ENCODE measurements at places on chromosomes 16 and 17. TPM values are rescaled to one million over a fixed set of nuclear protein-coding genes. Genes with fewer than 3 reads are reported as not detected.
A peak's percentile ranks its signal among the peaks of the same experiment; 100 is the strongest.

GRCh38 chr17:20243524-20243923, 223.8 kb downstream of the LGALS9B start:
- no peak for DNase-seq

DNA sequence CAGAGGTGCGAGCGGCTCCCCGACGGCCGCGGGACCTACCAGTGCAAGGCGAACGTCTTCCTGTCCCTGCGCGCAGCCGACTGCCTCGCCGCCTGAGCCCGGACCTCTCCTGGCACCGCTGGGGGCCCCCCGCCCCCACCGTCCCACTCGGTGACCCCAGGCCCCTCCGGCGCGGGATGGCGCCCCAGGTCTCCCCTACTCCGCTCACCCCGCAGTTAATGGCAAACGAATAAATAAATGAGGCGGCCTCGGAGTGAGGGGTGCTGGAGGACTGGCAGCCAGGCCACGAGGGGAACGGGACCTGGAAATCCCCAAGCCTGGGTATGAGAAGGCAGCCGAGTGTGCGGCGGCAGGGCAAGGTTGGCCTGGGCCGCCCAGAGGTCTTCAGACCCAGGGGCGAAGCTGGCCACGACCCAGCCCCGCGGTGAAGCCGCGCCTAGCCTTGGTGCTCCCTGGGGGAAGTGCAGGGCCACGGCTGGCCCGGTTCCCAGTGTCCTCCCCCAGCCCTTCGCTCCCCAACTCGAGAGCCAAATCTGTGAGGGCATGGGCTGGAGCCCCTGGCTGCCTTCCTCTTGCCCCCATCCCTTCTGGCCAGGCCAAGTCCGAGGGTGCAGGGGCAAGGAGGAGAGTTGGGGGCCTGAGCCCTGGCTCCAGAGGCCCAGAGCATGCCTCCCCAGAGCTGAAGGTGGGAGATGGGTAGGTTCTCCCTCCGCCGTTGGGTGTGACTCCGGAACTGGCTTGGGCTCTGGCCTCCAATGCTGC, 796 bp downstream of the NPB start:
- DNase-seq = no peak

DNA sequence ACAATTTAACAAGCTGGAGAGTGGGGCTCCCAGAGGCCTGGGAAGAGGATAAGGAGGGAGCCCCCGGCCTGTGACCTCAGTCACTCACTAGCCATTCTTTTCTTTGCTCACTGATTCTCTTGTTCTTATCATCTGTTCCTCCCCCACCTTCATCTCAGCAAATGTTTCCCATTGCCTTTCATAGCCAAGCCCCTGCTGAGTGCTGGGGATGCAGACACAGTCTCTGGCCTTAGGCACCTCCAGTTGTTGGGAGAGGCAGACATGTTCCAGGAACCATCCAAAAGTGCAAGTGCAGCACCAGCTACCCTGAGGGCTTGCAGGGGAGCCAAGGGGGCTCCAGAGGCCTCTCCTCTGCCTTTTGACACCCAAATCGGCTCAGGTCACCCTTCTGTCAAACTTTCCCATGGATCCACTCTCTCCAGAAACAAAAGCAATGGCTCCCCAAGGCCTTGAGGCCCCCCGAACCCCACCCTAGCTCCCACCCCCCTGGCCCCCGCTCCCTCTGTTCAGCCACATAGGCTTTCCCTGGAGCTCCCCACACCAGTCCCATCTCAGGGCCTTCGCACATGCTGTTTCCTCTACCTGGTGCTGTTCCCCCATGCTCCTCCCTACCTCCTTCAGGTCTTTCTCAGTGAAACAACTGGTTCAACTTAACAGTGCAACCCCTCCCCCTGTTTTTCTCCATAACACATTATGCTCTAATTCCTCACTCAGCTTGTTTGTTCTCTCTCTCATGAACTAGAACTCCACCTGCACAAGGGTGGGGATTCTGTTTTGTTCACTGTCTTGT, 14.9 kb upstream of the KCNJ12 start:
- DNase-seq = no peak

DNA sequence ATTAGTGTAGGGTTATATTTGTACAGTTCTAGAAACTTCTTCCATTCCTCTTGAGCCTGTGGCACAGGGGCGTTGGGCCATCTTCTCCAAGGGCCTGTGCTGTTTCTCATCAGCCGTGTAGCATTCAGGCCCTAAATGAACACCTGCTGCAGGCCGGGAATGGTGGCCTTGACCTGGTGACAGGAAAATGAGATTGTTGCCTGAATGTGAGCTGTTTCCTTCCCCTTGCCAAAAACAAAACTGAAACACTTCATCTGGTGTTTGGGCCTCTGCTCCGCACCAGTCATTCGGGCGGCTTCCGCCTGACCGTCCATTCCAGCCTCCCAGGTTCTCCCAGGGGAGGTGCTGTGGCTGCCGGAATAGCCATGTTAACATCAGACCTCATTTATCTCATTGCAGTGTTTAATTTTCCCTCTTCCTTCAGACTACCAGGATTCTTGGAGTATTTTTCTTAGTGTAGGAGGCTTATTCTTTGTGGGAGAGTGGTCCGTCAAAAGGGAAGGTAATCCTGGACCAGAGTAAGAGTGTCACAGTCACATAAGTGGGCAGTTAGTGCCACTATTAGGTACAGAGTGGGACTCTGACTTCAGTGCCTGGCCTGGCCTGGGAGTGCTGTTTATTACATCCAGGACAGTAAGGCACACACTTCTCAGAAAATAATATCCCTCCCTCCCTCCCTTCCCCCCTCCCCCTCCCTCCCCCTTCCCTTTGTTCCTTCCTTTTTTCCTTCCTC, 61.9 kb downstream of the WWP2 start:
- DNase-seq = peak; percentile 74

DNA sequence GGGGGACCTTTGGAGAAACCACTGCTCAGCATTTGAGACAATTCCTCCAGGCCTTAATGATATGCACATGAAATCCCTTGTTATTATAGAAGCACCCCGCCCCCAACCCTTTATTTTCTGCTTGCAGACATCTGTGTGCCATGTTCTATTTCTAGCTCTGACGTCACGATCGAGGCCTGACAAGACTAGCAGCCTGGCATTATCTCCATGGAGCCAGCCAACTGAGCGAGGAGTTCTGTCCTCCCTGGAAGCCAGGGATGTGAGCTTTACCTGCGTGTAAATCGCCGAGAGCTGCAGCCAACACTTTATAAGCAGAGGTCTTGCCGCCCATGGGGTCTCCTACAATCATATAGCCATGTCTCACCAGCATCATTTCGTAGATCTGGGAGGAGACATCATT, 116.9 kb downstream of the DNAH3 start:
- DNase-seq = peak; percentile 57

DNA sequence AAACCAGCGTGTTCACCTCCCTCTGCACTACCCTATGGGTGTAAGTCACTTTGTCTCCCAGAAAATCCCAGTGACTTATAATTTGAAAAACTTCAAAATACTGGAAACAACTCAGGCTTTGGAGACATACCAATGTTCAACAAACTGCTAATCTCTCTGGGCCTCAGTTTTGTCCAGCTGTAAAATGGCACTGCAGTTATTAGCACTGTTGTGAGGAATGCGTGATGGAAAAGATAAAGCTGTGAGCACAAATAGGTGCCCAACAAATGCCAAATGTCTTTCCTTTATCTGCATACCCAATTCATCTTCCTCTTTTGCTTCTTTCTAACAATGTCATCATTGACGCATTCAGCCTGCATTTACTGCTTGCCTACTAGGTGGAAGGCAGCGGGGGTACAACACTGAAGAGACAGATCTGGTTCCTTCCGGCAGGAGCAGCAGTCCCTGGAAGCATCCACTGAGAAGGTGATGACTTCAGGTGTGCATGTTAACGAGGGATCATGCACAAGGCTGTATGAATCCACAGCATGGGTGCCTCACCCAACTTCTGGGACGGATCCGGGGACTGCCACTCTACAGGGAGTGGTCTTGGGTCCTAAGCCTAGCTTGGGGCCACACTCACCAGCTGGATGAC, 63.4 kb downstream of the CYTH1 start:
- no peak for DNase-seq

- DNase-seq = no peak
Measured at GRCh38 chr16:50059111-50059510, 6.7 kb upstream of the HEATR3 start.

GRCh38 chr17:7038025-7038862, 2.4 kb downstream of the SLC16A13 start:
- no peak for DNase-seq

GRCh38 chr17:78338486-78339259, 21.2 kb downstream of the SOCS3 start:
- DNase-seq = no peak

DNA sequence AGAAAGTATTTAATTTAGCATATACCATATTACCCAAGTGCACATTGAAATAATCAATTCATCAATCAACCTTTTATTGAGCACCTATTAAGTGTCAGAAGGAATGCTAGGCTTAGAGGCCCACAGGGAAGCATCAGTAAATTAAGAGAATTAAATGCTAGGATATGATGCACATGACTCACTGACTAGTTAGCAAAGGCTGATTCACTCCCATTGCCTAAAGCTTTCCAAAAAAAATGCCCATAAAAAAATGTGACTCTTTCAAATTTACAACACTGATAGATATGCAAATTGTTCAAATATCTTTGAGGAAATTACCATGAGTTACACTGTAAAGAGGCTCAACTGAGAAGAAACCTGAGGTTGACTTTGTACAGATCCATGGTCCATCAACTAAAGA, 883.3 kb downstream of the CDH11 start:
- DNase-seq = no peak

DNA sequence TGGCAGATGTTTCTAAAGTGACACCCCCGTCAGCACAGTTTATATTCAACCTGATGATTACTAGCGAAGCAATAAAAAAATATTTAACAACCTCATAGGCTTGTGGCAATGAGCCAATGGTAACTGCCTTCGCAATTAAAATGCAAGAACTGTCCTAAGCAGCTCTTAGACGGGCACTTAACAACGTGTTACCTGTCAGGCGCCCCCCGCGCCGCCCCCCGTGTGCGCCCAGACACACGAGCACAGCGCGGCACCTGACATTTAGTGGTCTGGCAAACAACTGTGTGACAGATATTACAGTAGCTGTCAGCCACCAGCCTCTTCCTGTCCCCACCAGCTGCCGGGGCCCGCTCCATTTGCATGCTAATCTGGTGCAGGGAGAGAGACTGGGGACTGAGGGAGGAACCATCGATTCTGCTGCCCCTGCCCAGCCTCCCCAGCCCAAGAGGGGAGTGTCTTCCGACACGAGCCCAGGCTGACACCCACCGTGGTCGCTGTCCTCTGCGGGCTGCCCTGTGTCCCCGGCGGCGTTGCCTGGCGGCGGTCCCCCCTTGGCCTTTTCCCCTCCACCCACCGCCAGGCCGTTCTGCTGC, 12.7 kb downstream of the NDUFAF8 start:
- no peak for DNase-seq

GRCh38 chr17:66929591-66929990, 34.9 kb upstream of the CACNG4 start:
- no peak for DNase-seq

- no peak for DNase-seq
Measured at GRCh38 chr17:9725575-9725974, 65.8 kb downstream of the DHRS7C start.

DNA sequence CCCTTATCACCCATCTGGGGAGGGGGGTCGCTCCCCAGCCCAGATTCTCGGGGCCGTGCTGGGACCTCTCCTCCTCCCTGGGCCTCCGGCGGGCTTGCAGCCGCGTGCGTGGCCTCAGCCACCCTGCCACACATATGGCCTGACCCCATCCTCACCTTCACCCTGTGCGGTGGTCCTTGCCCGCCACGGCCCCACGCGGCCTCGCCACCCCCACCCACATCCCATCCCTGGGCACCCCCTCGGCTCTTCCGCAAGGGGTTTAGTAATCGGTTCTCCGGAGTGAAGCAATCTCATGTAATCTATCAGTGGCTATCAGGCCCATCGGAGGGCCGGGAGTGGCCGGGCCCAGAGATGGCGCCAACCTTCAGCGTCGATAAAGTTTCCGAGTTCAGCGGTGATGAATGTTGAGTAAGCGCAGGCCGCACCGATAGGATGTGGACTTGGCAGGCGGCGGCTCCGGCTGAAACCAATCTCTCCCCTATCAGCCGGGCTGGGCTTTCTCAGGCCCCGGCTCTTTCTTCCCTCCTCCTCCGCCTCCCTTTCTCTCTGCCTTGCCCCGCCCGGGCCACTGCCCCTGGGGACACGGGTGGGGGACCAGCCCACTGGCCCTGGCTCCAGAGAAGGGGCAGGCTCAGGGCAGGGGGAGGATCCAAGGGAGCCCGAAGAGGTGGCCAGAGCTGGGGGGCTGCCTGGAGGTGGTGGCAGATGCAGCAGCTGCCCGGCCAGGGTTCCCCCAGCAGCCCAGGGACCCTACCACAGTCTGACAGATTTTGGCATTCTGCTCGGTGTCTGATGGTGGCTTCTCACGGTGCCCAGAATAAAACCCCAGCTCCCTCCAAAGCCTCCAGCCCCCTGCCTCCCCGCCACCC, 20.8 kb downstream of the ZFPM1 start:
- peak; percentile 86 for DNase-seq

DNA sequence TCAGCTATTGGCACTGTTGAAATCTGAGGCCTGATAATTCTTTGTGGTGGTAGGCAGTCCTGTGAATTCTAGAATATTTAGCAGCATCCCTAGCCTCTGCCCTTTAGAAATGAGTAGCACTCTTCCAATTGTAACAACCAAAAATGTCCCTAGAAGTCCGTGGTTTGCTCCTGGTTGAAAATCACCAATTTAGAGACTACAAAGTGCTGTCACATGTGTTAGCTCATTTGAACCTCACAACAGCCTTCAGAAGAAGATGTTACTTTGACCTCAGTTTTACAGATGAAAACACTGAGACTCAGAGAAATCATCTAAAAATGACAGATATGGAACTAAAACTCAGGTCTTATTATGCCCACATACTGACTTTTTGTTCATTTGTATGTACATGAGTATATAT, 103.2 kb downstream of the TANC2 start:
- no peak for DNase-seq

GRCh38 chr17:45146166-45146565, 2.1 kb upstream of the HEXIM1 start:
- peak; percentile 45 for DNase-seq

The IRX6 gene
- total RNA-seq = 1.4 TPM

The CASKIN1 gene
- 5.3 TPM for total RNA-seq

The KRT32 gene
- total RNA-seq = not detected

The SLFN14 gene
- total RNA-seq = not detected

The RNF43 gene
- 3.8 TPM for total RNA-seq

The ZNF385C gene
- total RNA-seq = 0.16 TPM

The NPIPA3 gene
- total RNA-seq = 0.65 TPM
